ENCODE measurements at places on chromosomes 5 and 9.

DNA sequence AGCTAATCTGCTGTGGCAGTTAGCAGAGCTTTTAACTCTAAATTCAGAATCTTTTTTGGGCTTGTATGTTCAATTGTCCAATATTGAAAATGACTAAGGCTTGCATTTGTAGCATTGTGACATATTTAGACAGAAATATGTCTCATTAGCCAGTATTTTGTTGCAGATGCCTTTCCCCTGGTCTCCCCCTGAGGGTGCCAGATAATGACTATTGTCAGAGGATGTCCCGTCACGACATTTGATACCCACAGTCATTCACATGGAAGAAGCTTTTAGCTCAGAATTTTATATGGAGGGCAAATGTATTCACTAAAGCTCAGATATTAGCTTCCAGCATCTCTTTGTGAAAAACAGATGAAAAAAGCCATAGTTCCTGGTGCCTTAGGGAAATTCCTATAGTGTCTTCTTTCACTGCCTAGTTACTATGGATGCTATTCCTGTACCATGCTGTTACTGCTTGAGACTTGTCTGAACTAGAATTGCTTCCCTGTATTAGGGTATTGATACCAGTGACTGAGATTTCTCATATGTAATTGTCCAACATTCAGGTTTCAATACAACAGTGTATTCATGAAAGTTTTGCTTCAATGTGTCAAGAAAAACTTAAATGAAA, 96.2 kb downstream of the CCDC192 start:
- DNase-seq, result no peak

- no peak for DNase-seq
These were observed 535 bp downstream of the DOLPP1 start for GRCh38 chr9:129081388-129081904.

- DNase-seq, result no peak
These were observed 5.3 kb downstream of the CAMK2A start for GRCh38 chr5:150284311-150284710.

- DNase-seq, result no peak
These were observed 26.2 kb upstream of the WDR41 start for GRCh38 chr5:77518304-77518703.

- DNase-seq, result no peak
These were observed 29.4 kb upstream of the PURA start for GRCh38 chr5:140084541-140084940.

DNA sequence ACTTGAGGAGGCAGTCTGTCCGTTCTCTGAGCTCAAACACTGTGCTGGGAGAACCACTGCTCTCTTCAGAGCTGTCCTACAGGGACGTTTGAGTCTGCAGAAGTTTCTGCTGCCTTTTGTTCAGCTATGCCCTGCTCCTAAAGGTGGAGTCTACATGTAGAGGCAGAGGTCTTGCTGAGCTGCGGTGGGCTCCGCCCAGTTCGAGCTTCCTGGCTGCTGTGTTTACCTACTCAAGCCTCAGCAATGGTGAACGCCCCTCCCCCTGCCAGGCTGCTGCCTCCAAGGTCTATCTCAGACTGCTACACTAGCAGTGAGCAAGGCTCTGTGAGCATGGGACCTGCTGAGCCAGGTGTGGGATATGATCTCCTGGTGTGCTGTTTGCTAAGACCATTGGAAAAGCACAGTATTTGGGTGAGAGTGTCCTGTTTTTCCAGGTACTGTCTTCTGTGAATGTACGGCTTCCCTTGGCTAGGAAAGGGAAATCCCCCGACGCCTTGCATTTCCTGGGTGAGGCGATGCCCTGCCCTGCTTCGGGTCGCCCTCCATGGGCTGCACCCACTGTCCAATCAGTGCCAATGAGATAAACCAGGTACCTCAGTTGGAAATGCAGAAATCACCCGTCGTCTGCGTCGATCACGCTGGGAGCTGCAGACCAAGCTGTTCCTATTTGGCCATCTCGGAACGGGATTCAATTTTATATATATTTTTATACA, 58.5 kb downstream of the CNTRL start:
- DNase-seq, result peak; percentile 68

DNA sequence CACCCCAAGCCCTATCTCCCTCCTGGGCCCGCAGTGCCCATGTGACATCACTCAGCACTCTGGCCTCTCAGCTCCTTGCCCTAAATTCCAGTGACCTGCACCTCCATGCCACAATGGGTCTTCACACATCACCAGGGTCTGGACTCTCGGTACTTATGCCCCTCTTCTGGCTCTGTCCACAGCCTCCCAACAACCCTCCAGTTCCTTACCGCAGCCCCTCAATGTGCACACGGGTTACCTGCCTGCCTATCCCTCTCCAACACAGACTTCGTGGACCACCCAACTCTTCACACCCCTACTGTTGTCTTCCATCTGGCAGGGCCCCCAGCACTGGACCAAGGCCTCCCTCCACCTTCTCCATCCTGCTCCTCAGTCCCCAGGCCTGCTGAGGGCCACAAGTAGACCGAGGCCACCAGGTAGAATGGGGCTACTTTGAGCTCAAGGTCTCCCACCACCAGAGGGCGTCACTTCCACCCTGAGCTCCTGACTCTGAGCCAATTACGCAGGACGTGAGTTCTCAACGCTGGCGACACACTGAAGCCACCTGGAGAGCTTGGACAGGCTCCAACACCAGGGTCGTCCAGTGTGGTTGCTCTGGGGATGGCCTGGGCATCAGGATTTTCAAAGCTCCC, 172.1 kb downstream of the GABBR2 start:
- DNase-seq, result no peak

- DNase-seq, result no peak
These were observed 135.0 kb downstream of the OXCT1 start for GRCh38 chr5:41735213-41735612.

DNA sequence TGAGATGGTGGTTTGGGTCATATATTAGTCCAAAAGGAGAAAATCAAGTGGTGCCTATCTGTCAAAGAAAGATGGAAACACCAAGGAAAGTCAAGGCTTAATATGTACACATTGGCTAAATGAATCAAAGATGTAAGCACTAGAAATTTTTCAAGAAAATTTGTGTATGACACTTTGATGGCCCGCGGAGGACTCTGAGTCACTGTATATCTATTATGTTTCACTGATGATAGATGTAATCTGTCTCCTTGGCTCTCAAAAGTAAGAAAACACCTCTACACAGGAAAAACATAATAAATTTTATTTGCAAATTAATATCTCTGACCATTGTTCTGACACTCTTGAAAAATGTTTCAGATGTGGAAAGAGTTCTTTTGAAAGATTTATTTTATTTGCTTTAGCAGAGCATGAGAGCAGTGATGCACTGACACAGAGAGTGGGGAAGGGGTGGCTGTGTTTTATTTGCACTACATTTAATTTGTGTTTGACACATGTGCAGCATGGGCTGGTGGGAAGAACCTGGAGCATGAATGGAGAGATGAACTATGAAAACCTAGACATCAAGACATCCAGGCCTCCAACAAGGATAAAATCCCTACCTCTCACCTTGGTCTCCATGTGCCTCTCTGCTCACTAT, 180.8 kb upstream of the GAS1 start:
- DNase-seq, result no peak

- no peak for DNase-seq
These were observed 73.1 kb downstream of the NDFIP1 start for GRCh38 chr5:142181547-142182163.

DNA sequence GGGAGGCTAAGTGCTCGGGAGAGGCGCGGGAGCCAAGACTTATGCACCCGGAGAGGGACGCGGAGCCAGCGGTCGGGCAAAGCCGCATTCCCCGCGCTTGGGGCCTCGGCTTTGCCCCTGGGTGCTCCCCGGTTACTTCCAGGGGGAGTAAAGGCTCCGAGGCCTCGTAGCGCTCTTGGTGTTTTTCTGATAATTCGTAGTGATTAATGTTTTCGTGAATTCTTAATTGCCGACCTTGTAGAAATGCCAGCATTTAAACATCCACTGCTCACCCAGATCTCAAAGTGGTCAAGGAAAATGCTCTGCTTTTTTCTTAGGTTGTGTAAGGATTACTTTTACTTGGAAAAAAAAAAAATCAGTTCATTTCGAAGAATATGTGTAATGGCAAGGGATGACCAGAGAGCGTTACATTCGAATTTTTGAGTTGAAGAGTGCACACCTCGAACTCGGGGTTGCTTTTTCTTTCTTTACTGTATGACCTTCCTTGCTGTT, 654 bp upstream of the TUT7 start:
- DNase-seq, result no peak

GRCh38 chr5:34844106-34844505, 5.1 kb downstream of the TTC23L start:
- DNase-seq, result no peak

DNA sequence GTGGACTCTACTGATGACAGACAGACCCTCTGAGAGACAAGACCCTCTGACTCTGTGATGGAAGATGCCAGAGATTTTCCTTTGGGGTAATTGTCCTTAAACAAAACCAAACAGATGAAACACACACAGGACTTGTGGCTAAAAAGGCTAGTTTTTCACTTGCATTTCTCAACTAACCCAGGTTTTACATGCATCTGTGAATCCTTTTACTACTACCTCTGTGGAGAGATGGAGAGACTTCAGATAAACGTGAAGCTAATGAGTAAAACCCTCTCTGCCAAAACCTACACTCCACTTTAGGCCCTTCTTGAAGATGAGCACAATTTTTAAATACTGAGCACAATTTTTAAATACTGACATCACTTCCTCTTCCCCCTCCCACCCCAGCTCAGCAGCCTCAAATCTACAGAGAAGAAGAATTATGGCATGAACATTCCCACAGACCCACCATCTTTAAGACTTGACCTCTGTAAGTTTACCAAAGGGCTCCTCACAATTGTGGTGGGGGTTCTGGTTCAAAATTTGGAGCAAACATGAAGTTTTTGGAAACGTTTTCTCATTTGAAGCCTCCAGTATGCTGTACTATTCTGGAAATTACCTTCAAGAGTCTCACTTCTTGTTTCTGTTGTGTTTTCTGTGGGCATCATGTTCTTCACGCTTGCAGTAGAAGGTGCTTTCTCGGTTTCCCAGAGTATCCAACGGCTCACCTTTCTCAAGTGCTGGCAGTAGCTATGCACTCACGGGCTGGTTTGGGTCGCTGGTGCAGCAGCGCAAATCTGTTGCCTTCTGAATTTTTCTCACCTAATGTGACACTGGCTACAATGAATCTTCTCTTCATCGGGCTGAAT, 42.7 kb downstream of the ACER2 start:
- no peak for DNase-seq

- no peak for DNase-seq
These were observed 18.4 kb upstream of the GSN start for GRCh38 chr9:121249563-121249962.

DNA sequence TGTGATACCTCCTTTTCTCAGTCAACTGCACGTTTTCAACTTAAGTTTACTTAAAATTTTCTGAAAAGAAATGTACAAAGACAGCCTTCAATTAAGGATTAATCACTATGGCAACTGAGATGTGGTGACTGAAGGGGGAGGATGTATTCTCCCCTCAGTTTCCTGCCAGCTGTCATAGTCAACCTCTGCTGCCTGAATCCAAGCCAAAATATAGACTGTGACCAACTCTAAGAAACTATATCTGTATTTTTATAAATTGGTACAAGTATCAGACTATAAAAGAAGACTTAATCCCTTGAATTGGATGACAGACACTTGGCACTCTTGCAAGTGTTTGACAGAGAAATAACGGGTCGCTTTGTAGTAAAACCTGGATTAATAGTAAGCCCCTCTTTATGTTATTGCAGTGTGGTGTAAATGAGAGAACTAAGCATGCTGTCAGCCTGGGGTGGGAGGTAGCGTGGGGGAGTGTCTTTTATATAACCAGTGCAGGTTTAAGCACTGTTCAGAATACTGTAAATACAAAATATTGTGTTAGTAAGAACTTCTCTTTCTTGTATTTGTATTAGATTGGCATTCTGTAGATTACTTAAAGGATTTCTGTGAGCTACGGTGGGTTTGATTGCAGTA, 106.4 kb downstream of the ERCC6L2 start:
- peak; percentile 7 for DNase-seq

GRCh38 chr9:656926-657568, 184.4 kb upstream of the DMRT1 start:
- DNase-seq, result no peak

- no peak for DNase-seq
These were observed 87.3 kb upstream of the SLC44A1 start for GRCh38 chr9:105157171-105157583.

- no peak for DNase-seq
These were observed 50.3 kb upstream of the SPTLC1 start for GRCh38 chr9:92165484-92165883.

- no peak for DNase-seq
These were observed at the start of gene MPDZ for GRCh38 chr9:13279284-13280141. MPDZ (minus strand) TSS chr9:13279692; CDS start chr9:13250315, 29,377 bp downstream.

GRCh38 chr5:120591911-120592310, 127.8 kb downstream of the PRR16 start:
- DNase-seq, result no peak

- no peak for DNase-seq
These were observed 395.4 kb downstream of the EFNA5 start for GRCh38 chr5:107275333-107275732.

- DNase-seq, result no peak
These were observed 28.4 kb downstream of the JADE2 start for GRCh38 chr5:134553821-134554267.

GRCh38 chr5:173434270-173434669, 106.1 kb upstream of the STC2 start:
- DNase-seq, result no peak

- no peak for DNase-seq
These were observed 141.0 kb downstream of the MEF2C start for GRCh38 chr5:88741964-88742363.

DNA sequence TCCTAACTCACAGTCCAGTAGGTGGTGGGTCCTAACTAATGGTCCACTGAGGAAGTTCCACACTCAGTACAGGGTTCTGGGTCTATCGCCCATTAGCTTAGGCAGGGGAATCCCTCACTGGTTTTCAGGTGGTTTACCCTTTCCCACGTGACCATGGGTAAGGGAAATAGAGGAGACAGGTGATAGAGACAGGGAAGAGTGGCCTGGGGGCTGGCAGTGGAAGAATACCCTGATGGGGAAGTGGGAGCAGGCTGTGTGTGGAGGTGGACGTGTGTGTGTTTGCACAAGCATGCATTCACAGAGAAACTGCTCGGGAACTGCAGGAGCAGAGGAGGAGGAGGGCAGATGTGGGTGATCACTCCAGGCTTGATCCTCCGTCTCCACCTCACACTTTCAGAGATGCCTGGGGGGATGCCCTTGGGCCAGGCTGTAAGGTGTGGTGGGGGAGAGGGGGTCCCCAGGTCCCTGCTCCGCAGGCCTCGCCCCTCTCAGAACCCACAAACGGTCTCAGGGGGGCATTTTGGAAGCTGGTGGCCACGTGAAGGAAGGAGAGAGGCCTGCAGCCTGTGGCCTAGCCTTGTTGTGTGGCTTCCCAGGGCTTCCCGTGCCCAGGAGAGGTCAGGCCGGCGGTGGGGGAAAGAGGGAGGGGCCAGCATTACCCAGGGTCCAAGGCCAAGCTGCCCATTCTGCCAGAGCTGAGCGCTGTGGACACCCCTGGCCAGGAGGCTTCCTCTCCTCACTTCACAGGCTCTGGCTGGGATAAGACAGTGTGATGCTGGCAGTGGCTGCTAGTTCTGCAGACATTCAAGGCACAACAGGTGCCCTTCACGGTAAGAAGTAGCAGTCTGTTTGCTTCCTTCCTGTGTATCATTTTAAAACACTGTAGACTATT, 80.0 kb downstream of the OTULIN start:
- DNase-seq, result no peak

GRCh38 chr5:81397176-81397575, 3.2 kb upstream of the ACOT12 start:
- no peak for DNase-seq

- DNase-seq, result no peak
These were observed 46.3 kb downstream of the UBE2QL1 start for GRCh38 chr5:6494939-6495338.

- DNase-seq, result no peak
These were observed 241.1 kb upstream of the KLF4 start for GRCh38 chr9:107730666-107731065.

Measured in T-cell (primary cell).